ENCODE measurements at places on chromosomes 16 and 17. TPM values are rescaled to one million over a fixed set of nuclear protein-coding genes. Genes with fewer than 3 reads are reported as not detected.

ZP2 gene
- total RNA-seq = not detected

ZCCHC14 gene
- 24.5 TPM for total RNA-seq

KLHL10 gene
- 0.09 TPM for total RNA-seq

MYOCD gene
- total RNA-seq = 0.16 TPM

SKAP1 gene
- total RNA-seq = not detected

CCL5 gene
- not detected for total RNA-seq
